ENCODE measurements at places on chromosomes 2 and 18.
A peak's percentile ranks its signal among the peaks of the same experiment; 100 is the strongest.

- DNase-seq, result no peak
Measured at GRCh38 chr2:8740136-8740535, 58.3 kb downstream of the ID2 start.

GRCh38 chr18:73944715-73945114, 202.9 kb downstream of the FBXO15 start:
- no peak for DNase-seq

DNA sequence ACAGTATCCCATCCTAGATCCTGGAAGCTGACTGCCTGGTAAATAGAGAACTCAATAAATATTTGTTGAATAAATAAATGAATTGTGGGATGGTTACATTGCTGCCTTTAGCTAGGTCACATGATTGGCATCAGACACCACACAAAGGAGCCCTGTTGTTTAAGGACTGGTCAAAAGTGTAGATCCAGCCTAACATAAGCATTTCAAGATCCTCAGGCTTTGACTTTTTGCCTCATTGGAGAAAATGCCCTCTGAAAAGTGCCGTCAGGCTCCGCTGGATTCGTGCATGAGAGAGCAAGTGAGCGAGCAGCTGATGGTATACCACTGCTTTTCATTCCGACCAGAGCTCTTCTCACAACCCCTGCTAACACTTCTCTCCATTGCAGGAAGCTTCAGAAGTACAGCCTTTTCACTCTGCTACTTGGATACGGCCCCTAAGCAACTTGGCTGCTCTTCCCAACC, 1.3 kb upstream of the ZNF24 start:
- no peak for DNase-seq

DNA sequence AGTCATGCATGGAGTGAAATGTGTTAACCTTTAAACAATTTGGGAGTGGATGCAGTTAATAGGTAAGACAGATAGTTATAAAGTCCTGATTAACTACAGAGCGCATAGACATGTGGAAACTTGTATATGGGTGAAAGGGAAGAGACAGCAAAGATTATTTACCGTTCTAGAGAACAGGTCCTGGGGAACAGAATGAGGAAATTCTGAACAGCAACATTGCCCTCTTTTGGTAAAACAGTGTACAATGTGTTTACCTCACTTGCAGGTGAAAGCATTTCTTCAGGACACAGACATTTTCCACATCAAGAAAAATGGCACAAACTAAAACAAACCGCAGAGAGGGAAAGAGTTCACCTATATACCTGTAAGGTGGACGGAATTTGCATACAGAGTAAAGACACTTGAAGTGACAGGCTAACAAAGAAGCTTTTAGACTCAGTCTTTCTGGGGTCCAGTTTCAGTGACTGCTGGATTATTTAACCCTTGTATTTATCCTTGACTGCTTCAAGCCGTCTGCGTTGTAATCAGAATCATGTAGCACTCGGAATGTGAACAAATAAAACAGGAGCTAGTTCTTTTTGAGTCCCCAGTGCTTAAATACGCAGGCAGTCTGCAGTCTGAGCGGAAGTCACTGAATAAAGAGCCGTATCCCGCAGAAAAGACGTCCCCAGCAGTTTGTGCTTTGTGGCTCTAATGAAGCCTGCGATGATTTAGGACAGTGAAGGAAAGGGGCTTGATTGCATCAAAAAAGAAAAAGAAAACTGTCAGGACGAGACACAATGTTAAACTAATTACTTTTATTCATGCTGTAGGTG, 364.8 kb upstream of the GALNT5 start:
- DNase-seq, result peak; percentile 0

DNA sequence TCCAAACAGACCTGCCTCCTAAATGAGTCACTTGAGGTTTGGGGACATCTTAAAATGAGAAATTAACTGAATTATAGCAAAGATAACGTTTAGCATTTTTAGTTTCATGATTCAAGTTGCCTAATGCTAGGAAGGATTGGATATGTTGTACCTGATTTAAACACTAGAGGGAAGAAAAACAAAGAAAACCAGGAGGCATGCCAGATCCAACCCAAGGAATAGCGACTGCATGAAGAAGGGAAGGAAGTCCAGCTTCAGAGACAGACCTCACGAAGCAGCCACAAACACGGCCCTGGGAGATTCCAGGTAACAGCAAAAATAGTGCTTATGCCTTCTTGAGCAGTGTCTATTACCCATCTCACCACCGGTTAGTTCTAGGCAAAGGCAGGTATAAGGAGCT, 499.9 kb upstream of the SPHKAP start:
- peak; percentile 16 for DNase-seq

DNA sequence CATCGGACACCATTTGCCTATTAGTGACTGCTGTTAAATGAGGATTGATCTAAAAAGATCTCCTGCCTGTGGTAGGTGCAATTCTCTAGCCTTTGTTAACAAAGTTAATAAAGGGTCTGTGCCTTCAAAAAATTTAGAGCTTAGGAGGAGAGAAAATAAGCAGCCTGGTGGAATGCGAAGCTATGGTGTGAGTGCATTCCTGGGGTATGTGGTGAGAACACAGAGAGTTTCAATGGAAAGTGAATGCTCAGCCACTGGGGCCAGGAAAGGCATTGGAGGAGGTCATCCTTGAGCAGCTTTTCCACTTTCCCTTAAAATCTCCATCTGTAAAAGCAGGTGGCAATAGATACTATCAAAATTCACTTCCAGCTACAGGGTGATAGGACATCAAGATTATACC, 331.2 kb upstream of the LRATD1 start:
- no peak for DNase-seq

DNA sequence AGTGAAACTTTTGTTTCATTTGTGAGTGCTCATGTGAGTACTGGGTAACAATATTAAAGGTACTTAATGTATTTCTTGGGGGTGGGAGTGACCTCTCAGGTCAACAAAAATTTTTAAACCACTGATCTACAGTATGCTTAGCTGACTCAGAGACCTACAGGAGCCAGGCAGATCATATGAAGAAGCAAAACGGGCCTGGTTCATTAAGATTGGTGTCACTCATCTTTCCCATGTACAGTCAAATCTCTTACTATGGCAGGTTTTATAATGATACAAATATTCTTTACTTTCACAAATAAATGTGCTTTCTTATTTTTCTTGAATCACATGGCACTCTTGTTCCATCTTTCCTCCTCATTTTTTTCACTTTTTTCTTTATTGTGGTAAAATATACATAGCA, 7.7 kb upstream of the TMSB10 start:
- DNase-seq, result no peak

GRCh38 chr2:207768866-207769596, 675 bp downstream of the FZD5 start:
- DNase-seq, result no peak

GRCh38 chr2:226176283-226176984, 623.2 kb downstream of the IRS1 start:
- no peak for DNase-seq

DNA sequence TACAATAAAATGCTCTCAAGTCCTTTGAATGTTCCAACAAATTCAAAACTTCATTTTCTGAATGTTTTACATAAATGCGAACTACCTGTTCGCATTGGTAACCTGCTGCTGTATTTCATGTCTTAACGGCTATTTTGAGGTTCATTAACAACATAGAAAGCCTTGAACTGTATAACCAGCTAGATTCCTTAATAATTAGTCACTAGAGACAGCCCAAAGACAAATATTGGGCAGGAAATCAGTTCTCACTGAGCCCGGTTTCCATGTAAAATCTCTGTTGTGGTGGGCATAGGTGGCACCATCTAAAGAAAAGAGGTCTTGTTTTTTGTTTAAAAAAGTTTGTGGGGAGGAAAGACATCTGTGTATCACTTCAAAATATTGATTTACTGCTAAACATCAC, 29.2 kb downstream of the PDIA6 start:
- no peak for DNase-seq

DNA sequence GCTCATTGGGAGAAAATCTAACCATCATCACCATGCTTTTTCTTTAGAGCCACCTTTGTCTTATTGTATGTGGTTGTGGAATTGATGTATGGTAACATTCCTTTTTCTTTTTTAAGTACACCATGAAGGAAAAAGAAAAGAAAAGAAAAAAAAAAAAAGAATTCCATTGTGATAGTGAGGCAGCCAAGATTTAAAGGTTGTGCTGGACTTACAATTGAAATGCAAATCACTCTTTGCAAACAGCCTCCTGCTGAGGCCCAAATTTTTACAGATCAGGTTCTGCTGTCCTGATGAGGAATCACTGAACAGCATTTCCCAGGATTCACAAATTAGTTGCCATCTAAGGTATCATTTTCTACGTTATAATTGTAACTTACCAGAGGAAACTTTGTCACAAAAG, 1101.0 kb upstream of the FANCL start:
- DNase-seq, result no peak

DNA sequence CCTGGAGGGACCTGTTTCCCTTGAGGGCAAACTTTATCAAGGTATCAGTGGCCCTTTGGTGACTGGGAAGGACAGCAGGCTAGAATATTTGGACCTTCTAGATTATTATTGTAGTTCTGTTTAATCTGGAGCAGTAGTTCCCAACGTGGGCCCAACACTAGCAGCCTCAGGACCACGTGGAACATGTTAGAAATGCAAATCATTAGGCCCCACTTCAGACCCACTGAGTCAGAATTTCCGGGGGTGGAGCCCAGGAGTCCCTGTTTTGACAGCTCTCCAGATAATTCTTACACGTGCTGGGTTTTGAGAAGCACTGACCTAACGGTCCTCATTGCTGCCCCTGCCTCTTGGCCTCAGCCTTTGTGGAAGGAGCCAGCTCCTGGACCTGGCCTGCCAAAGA, 25.5 kb upstream of the DYNC2LI1 start:
- no peak for DNase-seq

DNA sequence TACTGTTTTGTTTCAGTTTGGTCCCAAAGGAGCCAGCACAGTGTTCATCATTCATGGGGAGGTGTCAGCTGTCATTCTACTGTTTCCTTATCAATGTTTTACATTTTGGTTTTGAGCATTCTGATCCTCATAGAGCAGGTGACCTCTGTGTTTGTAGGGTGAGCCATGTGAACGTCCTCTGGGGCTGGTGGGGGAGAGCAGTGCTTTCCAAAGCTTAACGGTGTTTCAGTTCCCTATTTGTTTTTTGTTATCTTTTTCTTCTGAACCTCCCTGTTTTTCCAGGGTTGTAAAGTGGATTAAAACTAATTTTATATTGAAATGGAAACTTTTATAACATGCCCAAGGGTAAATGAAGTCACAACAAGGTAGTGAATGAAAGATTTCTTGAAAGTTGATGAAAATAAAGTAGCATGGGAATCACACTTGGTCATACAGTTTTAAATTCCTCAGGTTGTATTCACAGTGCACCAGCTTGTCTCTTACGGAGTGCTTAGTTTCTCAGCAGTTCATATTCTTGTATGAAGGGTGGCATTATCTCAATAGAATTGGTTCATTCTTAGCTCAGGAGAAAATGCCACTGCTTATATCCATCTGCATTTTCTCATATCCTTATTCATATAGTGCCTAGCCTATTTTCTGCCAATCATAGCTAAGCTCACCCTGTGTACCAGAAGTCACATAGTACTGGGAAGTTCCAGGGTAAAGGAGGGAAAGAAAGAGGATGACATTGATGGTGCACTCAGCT, 54.5 kb downstream of the MAP4K4 start:
- DNase-seq, result no peak

DNA sequence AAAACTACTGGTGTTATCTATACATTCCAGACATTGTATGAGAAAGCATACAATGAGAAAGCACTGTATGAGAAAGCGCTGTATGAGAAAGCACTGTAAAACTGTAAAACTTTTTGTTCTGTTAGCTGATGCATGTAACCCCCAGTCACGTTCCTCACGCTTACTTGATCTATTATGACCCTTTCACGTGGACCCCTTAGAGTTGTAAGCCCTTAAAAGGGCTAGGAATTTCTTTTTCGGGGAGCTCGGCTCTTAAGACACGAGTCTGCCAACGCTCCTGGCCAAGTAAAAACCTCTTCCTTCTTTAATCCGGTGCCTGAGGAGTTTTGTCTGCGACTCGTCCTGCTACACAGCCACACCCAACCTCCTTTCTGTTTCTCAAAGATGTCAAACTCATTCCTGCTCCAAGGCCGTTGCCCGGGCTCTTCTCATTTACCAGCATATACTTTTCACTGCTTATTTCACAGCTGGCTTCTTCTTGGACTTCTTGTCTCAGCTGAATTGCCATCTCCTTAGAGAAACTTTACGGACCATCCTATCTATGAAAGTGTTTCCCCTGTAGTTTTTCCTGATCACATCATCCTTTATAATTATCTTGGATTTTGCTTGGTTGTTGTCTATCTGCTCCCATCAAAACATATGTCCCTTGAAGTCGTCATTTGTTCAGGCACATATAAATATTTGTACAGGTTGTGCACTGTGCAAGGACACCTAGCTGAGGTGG, 29.8 kb upstream of the YES1 start:
- no peak for DNase-seq

DNA sequence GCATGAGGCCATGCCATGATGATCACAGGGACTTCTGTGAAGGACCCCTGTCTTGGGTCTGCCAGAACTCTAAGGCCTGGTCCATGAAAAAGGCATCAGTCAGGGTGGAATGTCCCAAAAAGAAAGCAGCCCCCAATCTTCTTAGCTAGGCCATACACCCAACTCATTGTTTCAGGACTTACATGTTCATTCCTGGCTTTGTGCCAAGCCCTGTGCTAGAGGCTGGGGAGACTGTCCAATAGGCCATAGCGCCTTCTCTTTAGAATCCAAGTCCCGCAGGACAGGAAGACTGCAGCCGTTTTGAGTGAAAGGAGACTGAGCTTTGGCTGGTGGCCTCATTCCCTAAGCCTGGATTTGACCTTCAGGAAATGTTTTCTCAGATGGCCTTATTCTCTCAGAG, 247.3 kb downstream of the PRKCE start:
- no peak for DNase-seq

- DNase-seq, result no peak
Measured at GRCh38 chr2:77007686-77008085, 514.5 kb downstream of the LRRTM4 start.

DNA sequence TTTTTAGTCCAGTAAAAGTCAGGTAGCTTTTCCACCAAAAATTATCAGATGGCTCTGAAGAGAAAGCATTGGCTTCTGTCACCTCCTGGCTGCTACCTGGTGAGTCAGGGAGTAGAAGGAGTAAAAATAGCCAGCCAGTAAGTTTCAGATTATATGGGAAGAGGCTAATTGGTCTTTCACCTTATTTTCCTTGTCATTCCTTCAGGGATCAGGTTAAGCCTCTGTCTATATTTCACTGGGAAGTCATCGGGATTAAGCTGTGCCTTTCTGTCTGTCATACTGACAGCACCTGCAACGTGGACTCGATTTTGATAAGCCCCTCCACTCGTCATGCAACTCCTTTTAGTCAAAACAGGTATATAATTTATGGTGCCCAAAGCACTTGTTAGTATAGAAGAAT, 380.7 kb upstream of the CELF4 start:
- no peak for DNase-seq

GRCh38 chr2:225694664-225695063, 295.2 kb downstream of the NYAP2 start:
- no peak for DNase-seq

DNA sequence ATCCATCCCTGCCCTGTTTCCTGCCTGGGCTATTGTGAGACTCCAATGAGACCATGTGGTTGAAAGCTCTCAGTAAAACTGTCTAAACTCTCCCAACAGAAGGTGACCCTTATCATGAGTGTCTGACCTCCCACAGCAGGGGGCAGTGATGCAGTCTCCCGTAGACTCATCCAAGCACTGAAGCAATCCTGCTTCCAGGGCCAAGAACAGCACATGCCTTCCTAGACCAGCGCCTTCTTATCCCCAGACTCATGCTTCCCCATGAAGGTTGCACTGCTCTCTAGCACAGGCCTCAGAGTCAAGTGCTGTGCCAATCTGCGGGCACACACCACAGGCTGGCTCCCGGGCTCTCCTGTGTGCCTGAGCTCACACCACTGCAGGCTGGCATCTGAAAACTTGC, 112.3 kb downstream of the TNS1 start:
- DNase-seq, result peak; percentile 53

GRCh38 chr2:207624185-207625013, 795 bp downstream of the METTL21A start:
- peak; percentile 79 for DNase-seq

Measured in SK-N-SH (cell line).